Type B pancreatic cell (in vitro differentiated cells): ENCODE measurements at places on chromosomes 11 and 22.

DNA sequence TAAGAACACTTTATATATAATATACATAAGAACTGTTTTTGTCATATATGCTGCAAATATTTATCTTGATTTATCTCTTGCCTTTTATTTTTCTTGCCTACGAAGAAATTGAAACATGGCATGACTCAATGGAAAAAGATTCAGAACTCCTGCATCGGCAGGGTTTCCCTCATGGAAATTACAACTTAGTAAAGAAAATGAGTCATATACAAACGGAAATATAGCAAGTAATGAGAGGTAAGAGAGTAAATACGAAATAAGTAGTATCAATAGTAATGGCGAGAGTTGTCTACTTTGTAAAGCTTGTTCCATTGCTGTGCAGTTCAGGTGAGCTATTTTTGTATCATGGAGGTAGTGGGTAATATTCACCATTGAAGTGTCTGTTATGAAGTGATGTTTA is 350.4 kb downstream of the DDX10 start:
- DNase-seq: no peak

GRCh38 chr22:42695294-42695693 is 25.4 kb downstream of the A4GALT start:
- DNase-seq: no peak

DNA sequence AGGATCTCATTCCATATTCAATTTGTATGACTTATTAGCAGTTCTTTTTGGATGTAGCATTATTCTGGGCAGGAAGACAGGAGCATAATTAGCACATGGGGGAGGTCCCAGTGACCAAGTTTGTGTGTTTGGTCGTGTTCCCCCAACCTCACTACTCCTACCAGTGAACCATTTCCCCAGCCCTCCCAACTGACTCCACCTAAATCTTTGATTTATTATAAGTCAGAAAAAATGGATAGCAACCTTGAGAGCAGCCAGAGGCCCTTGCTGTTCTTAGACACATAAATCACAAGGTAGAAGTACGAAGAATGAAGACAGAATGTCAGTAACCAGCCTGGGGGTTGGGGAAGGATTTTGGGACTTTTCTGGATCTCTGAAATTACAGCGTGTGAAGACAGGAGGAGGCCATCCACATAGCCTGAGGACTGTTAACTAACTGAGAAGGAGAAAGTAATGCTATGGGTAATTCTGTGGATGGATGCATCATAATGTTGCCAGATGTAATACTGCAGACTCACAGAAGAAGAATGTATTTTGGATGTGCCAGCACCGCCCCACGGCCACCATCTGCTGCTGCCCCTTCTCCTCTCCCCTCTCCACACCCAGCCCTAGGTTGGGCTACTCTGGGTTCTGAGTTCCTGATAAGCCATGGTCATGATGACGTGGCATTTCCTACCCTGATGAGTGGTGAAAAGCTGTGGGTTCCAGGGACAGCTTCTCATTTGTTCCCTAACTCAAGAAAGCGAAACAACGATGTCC is 124.3 kb upstream of the TTC12 start:
- DNase-seq: no peak

- no peak for DNase-seq
These were observed 165.6 kb downstream of the ETS1 start for GRCh38 chr11:128421577-128422330.

GRCh38 chr11:9219572-9219971 is 45.6 kb downstream of the DENND5A start:
- DNase-seq: no peak

DNA sequence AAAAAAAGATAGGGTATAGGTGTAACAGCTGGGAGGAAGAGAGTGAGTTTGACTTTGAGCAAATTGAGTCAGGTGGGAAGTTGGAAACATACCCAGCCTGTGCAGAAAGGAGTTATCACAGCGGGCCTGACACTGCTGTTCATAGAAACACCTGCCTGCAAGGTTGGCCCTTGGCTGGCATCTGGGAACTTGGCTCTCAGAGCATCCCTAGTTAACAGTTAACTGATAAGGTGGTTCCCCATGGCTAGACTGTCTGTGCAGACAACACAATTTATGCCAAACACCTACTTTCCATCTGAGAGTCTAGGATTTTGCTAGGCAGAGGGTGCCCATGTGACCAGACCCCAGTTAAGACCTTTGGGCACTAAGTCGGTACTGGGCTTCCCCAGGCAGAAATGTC is 31.4 kb downstream of the ADAMTS8 start:
- no peak for DNase-seq

DNA sequence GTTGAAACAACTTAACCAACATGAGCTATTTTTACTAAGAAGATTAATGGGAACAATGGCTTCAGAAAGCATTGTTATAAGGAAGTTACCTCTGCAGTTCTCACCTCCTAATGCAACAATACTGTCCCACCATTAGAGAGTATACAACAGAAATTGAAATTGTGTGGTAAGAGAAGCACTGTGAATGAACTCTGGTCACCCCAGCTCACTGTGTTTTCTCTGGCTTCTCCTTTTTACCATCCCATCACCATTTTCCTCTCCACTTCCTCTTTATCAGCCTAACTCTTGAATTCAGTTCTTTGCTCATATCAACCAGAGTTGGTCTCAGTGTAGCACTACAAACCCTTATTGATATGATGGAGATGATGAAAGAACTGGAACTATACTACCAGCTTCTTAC is 138.0 kb upstream of the POU2AF2 start:
- DNase-seq: no peak

GRCh38 chr22:44936201-44936600 is 73.6 kb downstream of the PHF21B start:
- no peak for DNase-seq

DNA sequence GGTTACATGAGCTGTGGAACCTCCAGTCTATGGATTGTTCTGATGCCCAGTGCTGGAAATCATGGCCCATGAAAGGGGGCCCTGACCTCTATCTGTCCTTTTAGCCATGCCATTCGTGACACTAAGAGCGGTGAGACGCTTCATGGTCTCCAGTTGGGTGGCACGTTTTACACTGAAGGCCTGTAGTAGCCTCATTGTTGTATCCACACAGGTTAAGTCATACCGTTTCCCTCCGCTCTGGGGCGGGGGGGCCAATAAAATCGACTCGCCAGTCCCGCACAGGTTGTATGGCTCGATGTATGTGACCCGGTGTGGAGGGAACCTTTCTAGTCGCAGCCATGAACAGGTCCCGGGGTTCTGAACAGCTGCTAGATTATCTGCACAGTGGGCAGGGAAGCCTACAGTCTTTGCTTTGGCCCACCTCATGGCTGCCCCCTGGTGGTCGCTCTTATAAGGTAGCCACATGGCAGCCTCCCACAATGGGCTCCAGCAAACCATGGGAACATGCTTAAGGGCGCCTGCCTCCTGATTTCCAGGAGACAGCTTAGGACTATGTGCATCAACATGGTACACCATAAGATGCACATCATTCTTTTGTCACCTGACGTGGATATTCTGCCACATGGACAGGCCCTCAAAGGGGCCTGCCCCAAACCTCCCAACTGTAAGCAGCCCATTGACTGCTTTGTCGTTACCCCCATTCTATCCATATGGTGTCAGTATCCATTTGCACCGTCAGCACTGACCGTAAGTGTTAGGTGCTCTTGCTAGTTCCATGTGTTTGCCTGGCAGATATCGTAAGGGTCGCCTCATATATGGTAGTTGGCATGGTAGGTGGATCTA is 19.7 kb upstream of the APOL3 start:
- DNase-seq: no peak

DNA sequence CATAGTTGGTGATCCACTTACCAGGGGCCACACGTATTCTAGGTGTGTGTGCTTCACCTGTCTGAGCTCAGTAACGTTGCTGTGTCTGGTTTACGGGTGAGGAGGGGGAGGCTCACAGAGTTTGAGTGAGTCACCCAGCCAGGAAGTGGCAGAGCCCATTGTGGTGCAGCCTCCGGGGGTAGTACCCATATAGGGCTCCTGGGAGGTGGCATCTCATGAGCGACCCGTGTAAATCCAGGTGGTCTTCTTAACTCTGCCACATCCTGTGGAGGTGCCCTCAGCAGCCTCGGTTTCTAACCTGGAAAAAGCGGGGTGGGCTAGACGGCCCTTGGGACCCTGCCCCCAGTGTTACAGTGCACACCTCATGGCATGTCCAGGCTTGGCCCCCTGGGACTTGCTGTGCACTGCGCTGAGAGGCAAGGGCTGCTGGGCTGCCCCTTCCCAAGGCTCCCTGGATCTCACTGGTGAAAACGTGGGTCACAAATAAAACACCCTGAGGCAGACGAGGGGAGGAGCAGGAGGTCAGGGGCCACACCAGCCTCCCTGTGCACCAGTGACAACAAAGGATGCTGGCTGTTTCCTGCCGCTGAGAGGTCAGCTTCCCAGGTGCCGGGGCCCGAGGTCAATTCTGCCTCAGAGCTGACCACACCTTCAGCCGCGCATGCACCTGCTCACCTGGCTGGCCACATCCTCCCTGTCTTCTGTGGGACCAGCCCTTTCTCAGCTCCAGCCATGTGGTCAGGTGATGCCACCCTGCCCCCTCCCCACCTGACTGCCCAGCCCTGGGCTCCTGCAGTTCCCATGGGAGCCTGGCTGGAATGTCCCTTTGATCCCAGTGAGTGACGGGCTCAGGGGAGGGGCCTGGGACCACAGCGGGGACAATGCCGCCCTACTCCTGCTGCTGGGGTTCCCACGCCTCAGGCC is 305.1 kb downstream of the CTTN start:
- no peak for DNase-seq

- DNase-seq: no peak
These were observed 12.9 kb upstream of the CAT start for GRCh38 chr11:34425867-34426266.

DNA sequence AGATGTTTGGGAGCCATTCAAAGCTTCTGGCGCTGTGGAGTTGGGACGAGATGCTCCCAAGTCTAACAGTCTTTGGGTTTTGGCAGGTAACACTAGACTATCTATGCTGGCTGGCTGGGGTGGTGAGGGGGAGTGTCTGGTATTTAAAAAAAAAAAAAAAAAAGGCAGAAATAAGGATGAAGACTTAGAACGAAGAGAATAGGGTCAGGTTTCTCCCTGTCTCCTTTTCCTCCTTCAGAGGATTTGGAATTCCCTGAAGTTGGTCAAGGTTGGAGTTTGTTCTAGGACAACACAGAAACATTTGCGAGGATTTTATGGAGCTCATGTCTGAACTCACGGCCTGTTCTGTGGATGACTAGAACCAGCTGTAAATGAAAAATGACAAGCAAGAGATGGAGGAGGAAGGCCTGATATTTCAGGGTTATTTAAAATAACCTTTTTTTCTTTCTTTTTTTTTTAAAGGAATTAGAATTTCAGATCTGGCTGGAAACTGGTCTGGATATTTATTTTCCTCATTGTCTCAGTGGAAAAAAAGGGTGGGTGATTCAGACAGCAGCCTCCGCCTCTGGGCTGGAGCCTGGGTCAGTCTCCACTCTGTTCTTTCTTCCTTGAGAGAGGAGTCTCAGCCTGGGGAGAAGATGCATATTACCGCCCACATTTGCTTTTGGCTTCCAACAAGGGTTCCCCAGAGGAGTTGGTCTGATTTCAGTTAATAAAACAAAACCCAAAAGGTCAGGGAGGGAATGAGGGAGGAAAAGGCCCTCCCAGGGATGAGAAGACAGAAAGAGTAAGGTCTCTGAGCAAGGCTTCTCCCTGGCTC is 80.1 kb downstream of the USP35 start:
- no peak for DNase-seq

GRCh38 chr11:115501502-115501892 is 2.7 kb downstream of the CADM1 start:
- DNase-seq: no peak

GRCh38 chr11:1589996-1590395 is 4.9 kb upstream of the KRTAP5-1 start:
- no peak for DNase-seq

GRCh38 chr22:36977401-36977861 is 41.8 kb downstream of the TST start:
- no peak for DNase-seq

- DNase-seq: no peak
These were observed 3.1 kb downstream of the BCO2 start for GRCh38 chr11:112178428-112178827.

GRCh38 chr22:37731804-37732471 is 35.1 kb downstream of the TRIOBP start:
- DNase-seq: no peak

DNA sequence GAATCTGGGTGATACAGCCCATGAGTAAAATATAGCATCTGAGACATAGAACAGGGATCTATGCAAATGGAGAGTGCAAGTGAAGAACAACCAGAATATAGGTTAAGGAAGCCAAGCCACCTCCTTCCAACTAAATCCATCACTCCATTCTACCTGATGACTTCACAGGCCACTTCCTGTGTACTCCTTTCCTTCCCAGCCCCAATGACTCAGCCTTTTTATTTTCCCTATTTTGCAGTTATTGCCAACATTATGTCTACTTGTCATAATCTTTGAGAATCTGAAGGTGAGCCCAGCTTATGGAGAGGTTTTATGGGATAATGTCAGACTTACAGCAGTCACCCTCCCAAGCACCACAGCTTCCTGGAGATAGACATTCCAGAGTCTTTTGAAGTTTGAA is 1.4 kb upstream of the OR52M1 start:
- no peak for DNase-seq

DNA sequence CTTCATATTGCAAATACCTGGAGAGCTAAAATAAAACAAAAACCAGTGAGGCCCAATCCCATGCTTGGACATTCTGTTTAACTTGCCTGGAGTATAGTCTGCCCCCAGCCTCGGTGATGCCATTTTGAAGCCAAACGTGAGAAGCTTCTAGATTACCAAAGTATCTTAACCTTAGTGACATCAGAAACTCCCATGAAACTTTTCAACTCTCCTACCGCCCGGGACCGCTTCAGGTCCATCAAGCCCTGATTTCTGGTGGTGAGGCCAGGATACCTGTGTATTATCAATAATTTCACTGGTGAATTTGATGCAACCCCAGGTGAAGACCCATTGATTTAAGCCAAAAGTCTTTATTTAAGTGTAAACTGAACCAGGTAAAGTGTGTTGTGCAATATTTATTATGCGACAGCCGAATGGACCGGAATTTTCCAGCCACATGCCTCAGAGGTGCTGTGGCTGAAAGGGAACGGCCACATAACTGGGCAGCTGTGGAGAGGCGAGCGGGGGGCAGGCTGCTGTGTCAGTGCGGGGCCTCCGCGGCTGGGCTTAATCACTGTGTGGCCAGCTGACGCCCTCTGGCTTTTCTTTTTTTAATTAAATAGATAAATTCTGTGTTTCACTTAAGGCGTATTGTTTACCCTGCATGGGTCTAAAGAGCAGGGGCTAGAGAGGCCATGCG is 385.5 kb upstream of the B3GAT1 start:
- no peak for DNase-seq

- DNase-seq: no peak
These were observed 928.0 kb upstream of the FAT3 start for GRCh38 chr11:91296629-91297028.

DNA sequence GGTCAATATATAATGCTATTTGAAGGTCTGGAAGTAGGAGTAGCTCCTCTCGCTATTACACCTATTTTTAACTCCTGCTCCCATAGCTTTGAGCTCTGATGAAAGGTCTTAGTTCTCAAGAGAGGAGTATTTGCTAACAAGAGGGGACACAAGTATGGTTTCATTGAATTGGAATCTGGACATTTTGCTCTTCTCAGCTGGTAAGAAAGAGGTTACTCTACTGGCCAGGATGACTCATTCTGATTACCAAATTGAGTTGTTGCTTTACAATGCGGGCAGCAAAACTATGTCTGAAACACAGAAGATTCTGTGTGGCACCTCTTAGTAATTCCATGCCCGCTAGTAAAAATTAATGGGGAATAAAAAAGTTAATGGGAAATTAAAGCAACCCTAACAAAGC is 63.6 kb upstream of the EP300 start:
- no peak for DNase-seq

- no peak for DNase-seq
These were observed 56.7 kb upstream of the RAB38 start for GRCh38 chr11:88231894-88232482.

GRCh38 chr11:57674251-57674650 is 6.3 kb downstream of the ZDHHC5 start:
- DNase-seq: no peak
